ENCODE measurements at places on chromosomes 2 and 18.
A peak's percentile ranks its signal among the peaks of the same experiment; 100 is the strongest.

DNA sequence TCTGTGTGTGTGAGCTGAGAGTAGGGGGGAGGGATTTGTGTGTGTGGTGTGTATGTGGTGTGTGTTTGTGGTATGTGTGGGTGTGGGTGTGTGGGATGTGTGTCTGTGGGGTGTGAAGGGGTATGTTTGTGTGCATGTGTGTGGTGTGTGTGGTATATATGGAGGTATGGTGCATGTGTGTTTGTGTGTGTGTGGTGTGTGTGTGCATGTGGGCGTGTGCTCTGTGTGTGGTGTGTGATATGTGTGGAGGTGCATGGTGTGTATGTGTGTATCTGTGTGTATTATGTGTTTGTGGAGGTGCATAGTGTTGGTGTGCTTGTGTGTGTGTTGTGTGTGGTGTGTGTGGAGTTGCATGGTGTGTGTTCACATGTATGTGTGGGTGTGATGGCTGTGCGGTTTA lies 106.0 kb downstream of the CMPK2 start:
- DNase-seq: no peak

DNA sequence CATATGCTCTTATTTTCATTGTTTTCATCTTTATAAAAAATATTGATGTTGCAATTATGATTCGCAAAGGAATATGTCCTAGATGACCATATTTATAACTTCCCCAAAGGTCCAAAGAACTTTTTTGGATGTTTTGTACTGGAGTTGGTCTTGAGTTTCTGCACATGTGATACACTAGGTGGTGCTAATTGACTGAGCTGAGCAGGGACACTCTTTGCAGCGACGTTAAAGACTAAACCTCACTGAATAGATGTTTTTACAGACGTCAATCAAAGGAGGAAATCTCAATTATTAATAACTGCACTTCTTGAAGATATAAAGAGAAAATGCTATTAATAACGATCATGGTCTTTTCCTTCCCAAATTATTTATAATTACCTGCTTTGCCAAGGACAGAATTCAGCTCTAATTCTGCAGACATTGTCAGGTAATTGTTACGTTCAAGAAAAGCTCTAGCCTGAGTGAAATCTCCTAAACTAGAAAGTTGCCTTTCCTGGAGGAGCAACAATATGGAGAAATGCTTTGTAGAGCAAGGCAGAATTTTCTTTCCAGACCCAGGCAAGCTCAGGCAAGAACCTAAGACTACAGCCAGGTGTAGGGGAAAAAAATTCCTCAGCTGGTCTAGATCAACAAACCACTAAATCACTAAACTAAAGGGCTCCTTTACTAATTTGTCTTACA lies 119.3 kb upstream of the RBBP8 start:
- DNase-seq: peak; percentile 34

DNA sequence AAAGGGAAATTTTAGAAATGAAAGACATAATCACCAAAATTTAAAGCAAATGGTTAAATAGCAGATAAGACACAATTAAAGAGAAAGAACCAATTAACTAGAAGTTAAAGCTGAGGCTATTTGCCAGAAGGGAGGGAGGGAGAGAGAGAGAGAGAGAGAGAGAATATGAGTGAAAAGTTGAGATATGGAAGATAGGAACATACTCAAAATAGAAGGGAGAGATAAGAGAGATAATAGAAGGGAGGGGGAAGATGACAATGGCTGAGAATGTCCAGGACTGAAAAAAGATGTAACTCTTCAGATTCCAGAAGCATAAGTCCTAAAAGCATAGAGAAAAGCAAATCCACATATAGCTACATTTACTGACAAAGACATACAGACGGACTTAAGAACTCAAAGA lies 17.1 kb upstream of the AAK1 start:
- no peak for DNase-seq

DNA sequence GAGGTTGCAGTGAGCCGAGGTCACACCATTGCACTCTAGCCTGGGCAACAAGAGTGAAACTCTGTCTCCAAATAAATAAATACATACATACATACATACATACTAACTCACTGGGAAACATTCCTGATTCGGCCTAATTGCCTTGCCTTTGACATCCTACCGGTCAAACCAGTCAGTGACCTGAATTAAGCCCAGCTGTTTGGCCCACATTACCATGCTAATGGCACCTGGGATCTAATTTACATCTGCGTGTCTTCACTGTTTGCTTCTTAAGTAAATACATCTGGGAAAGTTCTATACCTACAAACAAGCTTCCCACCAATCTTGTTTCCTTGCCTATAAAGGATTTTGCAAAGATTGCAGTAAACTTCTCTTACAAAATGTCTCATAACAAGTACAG lies 230.2 kb upstream of the ZC3H15 start:
- no peak for DNase-seq

DNA sequence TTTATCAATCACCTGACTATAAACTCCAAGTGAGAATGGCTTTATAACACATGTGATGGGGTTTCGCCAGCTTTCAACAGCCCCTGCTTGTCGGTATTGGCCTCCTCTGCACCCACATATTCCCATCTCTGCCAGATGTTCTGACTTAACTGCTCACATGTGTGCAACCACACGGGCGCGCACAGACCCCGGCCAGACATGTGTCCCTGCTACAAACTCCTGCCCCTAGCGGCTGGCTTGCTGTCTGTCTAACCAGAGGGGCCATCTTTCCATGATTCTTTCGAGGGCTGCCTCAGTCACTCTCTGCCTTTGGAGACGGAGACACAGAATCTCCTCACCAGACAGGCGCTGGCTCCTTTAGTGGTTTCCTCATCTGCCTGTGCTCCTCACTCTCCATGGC lies 15.3 kb downstream of the STON1 start:
- no peak for DNase-seq

GRCh38 chr18:79887181-79888000 lies 64.1 kb downstream of the SLC66A2 start:
- DNase-seq: no peak

DNA sequence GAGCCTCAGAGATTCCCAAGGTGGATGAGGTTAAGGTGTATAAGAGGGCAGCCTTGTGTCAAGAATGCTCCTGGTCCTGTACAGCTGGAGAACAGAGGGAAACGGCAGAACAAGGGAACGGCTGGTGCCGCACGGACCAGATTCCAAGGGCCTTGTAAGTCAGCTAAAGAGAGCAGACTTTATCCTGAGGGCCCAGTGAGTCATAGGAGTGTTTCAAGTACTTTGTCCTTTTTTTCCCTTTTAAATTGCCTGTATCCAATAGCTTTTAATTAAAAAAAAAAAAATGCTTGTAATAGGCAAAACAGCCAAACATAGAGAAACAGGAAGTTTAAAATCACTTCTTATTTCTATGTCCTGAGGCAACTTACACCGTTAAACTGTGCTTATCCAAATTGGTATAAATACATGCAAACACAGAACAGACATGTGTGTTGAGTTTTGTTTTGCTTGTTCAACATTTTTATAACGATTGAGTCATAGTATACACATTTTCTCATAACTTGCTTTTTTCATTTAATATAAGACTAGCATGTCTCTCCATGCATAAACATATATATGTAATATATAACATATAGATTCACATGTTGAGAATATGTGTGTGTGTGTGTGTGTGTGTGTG lies 42.1 kb upstream of the EVA1A start:
- no peak for DNase-seq

GRCh38 chr2:65432227-65433190 lies at the start of gene SPRED2:
SPRED2 (minus strand) TSS chr2:65432599; CDS start chr2:65431987, 612 bp downstream.
- peak; percentile 72 for DNase-seq

DNA sequence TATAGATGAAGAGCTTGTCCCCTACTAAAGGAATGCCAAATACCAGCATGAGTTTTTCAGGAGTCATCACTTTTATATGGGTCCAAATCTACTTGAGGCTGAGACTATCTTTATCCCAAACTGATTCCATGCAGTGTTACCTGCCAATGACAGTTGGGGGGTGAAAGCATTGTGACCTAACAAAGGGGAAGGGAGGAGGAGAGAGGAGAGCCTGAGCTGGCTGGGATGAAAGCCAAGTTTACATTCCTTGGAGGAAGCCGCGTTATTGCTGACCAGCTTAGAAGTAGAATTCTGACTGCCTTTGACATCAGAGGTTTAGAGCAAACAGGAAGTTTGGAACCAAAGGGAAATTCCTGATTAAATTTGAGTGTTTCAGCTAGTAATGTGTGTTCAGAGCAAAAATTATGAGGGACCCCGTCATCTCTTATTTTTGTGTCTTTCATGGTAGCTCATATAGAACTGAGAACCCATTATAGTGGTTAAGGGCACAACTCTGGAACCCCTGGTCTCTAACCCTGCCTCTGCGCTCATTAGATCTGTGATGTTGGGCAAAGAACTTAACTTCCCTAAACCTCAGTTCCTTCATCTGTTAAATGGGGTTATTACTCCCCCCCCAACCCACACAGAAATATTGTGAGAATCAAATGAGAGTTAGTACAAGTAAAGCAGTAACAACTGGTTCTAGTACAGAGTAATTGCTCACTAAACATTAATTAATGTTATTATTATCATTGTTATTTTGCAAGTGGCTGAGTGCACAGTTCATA lies 199.3 kb upstream of the EPAS1 start:
- no peak for DNase-seq

GRCh38 chr2:227436436-227437174 lies 35.4 kb upstream of the AGFG1 start:
- no peak for DNase-seq

GRCh38 chr18:32542221-32542798 lies 71.6 kb upstream of the GAREM1 start:
- DNase-seq: no peak
